NCI-H510A treated with DMSO at 0.1 percent for 48 hours (cell line): ENCODE measurements at places on chromosomes 11 and 22.

DNA sequence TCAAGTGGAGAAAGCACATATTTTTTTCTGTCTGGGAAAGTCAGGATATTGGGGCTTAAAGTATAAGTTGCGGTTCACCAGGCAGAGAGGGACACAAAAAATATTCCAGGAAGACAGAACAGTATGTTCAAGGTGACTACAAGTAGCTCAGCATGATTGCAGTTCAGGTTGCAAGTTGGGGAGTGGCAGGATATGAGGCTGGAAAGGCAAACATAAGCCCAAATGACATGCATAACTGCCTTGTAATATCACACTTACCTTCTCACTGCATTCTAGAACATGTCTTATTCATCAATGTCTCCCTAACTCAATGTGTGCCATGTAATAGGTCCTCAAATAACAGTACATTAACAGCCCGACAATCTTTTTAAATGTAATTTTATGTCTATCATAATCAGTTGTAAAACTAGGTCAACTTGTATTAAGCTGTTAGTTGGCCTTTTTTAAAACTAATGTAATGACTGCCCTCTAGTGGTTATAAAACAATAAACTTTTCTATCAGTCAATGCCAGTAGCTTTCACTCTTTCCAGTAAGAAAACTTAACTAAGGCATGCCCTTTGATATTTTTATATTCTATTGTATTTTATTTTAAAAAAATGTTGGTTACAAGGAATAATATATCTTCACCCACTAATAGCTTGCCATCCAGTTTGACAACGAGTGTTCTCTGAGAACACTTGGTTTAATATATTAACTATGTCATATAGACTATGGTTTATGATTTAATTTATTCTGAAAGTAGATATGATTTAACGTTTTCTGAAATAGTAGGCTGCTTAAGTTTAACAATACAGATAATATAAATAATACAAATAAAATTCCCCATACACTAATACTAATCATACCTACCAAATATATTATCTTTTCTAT is 39.4 kb upstream of the CFAP300 start:
- DNase-seq: peak; percentile 96

- DNase-seq: no peak
These were observed 12.9 kb downstream of the RNF141 start for GRCh38 chr11:10528121-10528520.

DNA sequence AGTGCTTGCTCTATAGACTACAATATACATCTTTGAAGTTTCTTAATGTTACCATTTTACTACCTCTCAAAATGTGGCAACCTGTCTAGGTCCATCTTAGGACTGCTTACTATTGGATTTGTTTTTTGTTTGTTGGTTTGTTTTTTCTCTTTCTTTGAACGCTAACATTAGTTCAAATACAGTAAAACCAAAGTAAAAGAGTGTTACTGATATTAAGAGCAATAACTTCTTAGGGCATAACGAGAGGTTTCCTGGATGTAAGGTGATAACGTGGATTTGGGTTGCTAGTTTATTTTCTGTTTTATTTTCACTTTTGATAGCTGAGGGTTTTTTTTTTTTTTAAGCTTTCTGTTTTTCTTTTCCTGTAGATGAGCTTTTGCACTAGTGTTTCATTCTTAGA is 43.6 kb downstream of the TMEM135 start:
- no peak for DNase-seq

GRCh38 chr11:122749005-122749687 is 89.2 kb upstream of the CRTAM start:
- no peak for DNase-seq

DNA sequence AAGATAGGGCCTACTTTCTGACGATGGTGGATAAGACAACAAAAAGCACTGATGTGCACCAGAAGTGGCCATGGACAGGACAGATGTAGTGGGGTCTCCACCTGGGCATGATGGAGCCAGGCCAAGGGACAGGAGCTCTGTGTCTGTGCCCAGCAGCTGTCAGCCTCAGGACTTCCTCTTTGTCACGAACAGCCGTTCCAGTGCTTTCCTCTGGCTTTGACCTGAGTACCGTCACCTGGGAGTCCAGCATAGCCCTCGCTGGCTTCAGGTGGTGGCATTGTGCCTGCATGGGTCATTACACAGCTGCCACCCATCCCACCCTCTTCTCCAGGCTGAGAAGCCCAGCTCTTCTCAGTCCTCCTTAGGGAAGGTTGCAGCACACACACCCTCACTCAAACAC is 137.8 kb downstream of the GRIK4 start:
- DNase-seq: no peak

DNA sequence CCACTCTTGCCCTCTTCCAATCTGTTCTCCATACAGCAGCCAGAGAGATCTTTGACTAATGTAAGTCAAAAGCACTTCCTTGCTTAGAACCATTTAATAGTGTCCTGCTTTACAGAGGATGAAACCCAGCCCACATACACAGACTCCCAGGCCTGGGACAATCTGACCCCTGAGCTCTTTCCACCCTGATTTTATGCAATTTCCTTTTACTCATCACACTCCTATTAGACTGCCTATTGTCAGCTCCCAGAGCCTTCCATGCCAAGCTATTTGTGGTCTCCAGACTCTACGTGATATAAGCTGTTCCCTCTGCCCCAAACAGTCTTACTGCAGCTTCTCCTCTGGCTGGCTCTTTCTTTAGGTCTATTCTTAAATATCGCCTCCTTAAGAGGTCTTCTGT is 28.1 kb downstream of the ME3 start:
- DNase-seq: no peak

DNA sequence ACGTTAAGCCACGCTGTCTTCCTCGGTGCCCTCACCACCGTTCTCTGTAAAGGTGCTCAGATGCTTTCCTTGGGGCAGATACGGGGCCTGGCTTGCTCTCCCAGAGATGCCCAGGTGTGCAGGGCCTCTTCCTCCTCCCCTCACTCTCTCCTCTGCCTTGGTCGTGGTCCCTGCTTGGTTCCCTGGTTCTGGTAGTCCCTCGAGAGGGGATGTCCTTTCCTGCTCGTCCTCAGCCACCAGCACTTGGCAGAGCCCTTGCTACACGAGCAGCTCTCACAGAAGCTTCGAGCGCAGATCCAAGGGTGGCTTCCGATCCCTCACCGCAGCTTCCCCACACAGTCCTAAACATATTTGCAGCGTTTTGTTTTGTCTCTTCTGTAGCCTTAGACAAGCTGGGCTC is 298.8 kb downstream of the TBC1D22A start:
- no peak for DNase-seq

DNA sequence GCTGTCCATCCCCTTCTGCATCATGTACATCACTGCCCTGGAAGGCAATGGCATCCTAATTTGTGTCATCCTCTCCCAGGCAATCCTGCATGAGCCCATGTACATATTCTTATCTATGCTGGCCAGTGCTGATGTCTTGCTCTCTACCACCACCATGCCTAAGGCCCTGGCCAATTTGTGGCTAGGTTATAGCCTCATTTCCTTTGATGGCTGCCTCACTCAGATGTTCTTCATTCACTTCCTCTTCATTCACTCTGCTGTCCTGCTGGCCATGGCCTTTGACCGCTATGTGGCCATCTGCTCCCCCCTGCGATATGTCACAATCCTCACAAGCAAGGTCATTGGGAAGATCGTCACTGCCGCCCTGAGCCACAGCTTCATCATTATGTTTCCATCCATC is 337 bp downstream of the OR52B6 start:
- no peak for DNase-seq

DNA sequence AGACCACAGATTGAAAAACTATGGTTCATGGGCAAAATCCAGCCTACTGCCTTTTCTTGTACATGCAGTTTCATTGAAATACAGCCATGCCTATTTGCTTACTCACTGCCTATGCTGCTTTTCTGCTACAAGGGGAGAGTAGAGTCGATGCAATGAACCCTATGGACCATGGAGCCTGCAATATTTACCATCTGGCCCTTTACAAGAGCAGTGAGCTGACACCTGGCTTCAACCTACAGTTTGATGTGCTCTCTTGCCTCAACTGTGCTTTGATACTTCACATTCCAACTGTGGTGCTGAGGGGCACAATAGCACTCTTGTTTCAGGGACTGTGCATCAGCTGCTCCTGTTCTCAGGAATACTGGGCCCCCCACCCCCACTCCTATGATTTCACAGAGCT is 239.5 kb upstream of the SORL1-AS1 start:
- no peak for DNase-seq

GRCh38 chr11:77726524-77726923 is 88.9 kb upstream of the CLNS1A start:
- DNase-seq: no peak

DNA sequence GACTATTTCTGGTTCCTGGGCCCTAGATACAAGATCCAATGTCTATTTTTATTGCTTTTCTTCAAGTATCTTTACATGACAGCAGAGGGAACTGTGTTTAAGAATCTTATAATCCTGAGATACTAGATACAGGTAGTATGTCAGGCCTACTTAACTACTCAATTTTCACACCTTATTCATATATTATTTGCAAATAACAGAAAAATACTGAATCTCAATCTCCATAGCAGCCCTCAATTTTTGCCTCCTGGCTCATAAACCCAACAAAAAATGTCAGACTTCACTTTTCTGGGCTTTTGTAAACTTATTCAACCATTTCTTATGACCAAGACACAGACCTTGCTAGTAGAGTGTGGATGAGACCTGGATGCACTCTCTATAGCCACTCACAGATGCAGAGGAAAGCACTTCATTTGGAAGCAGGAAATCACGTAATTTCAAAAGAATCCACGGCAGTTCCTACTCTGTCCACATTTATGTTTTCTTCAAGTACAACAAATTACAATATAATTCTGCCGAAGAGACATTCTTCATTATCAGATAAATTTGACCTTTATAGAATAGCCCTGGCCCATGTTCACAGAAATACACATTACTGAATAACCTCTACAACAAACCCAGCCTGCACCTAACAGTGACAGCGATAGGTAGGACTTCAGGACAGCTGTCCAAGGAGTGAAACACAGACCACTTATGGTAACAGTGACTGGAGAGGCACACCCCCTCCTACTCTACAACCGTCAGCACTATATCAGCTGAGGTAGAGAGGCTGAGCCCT is 62.0 kb upstream of the YPEL1 start:
- DNase-seq: no peak

DNA sequence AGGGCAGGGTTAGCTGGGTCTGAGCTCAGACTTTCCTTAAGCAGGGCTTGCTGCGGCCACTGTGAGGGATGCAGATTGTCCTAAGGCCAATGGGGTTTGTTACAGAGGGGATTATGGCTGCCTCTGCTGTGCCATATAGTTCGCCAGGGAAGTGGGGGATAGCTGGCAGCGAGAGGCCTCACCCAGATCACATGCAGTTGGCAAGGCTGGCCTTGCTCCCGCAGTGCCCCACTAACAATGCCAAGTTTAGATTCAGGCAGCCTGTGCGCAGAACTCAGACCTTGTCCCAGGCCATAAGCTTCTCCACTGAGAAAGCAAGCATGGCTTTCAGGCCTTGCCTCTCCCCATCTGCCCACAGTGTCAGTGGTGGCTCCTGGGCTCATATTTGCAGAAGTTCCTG is 4.7 kb upstream of the APOL2 start:
- no peak for DNase-seq

GRCh38 chr22:46058591-46059519 is 81.9 kb upstream of the WNT7B start:
- no peak for DNase-seq

DNA sequence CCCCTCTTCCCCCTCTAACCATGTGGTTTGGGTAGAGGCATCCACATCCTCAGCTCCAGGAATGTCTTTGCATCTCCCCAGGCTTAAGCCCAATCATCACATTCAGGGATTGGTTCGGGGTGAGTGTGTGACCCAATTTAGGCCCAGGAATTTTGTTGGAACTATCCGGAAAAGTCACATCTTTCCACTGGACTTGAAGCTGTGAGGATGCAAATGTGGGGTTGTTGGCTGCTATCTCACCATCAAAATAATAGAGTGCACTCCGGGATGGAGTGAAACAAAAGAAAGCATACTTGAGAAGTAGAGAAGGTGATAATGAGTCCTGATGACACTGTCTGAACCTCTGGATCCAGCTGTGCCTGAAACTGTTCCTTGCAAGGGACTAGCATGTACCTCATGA is 33.8 kb upstream of the OLFML1 start:
- no peak for DNase-seq

GRCh38 chr22:25645266-25645665 is 80.8 kb downstream of the GRK3 start:
- DNase-seq: no peak

- DNase-seq: no peak
These were observed 9.4 kb downstream of the PIM3 start for GRCh38 chr22:49969751-49970527.

DNA sequence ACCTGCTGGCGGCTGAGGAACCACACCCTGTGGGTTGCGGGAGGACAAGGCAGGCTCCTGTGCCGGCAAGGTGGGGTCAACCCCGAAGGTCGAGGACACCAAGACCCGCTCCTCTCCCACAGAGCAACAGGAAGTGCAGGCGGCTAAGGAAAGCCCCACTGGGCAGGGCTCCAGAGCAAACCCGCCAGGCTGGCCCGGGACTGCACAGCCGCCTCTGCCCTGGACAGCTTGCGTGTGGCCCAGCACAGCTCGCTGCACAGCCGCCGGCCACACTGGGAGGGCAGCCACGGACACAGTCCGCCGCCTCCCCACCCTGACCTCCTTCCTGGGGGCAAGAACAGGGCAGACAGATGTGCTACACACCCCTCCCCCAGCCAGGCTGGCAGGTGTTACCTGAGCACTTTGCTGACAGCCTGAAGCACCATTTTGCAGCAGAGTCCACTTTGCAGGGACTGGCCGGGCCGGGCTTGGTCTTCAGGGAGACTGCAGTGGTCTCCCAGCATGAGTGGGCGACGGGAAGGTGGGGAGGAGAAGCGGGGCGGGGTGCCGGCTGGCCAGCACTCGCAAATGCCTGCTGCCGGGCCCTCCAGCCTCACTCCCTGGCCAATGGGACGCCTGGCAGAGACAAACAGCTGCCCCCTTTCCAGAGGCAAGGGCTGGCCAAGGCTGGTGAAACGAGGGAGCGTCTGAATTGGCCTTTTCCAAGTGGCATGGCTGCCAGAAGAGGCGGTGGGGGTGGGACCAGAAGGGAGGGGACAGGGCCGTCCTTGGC is at the start of gene MOB2:
Gene MOB2 (minus strand): TSS at position 726 of the 772 bp plus-strand sequence. CDS start 223 bp downstream, at position 503.
- peak; percentile 38 for DNase-seq

DNA sequence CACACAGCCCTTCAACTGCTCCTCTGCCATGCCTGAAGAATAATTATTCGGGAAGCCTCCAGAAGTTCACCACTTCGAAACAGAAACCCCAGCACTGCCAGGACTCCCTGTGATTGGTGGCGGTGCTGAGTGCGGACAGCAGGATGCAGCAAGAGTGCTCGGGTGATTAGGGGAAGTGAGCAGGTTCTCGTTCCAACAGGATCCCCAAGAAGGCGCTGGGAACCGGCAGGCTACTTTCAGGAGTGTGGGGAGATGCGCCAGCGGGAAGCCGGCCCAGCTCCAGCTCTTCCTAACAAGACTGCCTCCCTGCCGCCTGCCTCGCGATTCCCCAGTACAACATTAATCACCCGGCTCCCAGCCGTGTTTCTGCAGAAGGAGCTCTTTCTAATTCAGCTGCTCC is 630.2 kb downstream of the BRD1 start:
- peak; percentile 37 for DNase-seq

- no peak for DNase-seq
These were observed 25.5 kb downstream of the ARHGAP42 start for GRCh38 chr11:100712583-100712982.
